ENCODE measurements at places on chromosomes 1 and 21.

DNA sequence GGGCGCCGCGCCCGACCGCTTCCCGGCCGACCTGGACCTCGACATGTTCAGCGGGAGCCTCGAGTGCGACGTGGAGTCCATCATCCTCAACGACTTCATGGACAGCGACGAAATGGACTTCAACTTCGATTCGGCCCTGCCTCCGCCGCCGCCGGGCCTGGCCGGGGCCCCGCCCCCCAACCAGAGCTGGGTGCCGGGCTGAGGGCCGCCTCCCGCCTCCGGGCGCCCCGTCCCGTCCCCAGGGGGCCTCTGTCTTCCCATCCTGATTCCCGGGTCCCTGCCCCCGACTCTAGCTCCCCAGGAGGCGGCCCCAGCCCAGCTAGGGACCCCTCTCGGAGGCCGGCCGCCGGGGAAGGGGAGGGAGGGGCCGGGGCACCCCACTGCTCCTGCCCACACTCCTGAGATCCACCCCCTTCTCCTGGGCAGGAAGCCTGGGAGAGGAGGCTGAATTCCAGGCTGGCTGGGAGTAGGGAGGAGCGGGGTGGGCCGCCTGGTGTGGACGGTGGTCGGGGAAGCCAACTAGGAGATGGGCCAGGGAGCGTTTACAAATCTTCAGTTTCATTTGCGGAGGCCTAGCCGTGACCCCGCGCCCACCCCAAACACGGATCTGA lies 21.4 kb downstream of the FOXO6 start:
- no peak for DNase-seq

GRCh38 chr1:66684353-66684752 lies 67.9 kb upstream of the DYNLT5 start:
- DNase-seq, result no peak

GRCh38 chr1:68344208-68344607 lies 105.5 kb downstream of the RPE65 start:
- DNase-seq, result no peak

- DNase-seq, result no peak
These were observed 171.9 kb downstream of the SMYD3 start for GRCh38 chr1:246335151-246335550.

GRCh38 chr1:200353232-200353631 lies 56.6 kb downstream of the ZNF281 start:
- no peak for DNase-seq
